ENCODE measurements at places on chromosomes 2 and 18.

DNA sequence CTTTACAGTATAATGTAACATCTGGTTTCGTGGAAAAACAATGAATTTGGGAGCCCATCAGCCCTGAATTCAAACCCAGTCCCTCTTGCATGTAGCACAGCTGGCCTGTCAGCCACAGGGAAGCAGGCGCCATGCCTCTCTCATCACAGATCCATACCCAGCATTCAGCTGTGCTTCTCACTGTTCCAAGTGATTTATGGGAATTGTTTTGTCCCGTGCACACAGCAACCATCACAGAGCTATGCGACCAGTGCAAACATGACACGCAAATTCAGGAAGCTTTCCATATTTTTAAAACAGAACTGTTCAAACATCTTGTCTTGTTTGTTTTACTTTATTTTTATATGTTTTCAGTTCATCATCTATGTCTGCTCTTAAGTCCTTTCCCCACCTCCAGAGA is 496.1 kb downstream of the EIPR1 start:
- DNase-seq = no peak

DNA sequence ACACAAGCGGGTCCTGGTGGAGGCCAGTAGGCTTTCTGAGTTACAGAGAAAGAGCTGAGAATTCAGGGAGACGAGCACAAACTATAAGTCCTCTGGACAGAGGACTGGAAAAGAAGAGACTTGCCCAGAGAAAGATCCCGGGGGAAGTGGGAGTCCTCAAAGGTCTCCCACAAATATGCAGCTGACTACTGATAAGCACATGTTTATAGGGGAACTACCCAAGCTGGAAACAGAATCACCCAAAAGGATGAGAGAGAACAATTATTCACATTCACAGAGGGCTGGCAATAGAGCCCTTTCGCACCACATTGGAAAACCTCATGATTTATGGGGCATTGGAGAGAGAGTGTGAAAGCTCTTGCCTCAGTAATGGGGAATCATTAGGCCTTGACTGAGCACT is 337.6 kb downstream of the IRS1 start:
- no peak for DNase-seq

DNA sequence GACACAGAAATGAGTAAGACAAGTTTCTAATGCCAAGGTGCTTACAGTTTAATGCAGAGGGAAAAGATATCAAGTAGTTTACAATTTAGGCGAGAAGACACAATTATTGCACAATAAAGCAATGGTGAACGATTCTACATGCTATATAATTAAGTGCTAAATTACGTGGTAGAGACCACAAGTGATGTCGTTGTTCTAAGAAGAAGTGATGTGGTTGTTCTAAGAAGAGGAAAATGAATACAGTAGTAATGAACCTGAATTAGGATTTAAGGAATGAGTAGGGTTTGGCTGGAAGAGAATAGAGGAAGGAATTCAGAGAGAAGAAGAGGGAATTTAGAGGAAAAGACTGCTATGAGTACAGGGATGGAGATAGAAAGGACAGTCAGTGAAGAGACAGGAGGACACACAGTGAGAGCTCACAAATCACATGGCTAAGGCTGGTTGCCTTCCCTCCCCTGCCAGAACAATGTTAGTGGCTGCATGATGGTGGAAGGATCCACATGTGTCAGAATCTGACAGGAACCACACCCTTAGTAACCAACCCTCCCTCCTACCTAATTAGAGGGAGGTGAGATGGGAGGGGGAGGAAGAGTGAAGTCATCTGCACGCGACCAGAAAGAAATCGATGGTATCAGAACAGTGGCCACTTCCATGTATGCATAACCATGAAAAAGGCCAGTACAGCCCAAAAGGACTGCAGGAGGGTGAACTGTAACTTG is 44.7 kb downstream of the M1AP start:
- no peak for DNase-seq

DNA sequence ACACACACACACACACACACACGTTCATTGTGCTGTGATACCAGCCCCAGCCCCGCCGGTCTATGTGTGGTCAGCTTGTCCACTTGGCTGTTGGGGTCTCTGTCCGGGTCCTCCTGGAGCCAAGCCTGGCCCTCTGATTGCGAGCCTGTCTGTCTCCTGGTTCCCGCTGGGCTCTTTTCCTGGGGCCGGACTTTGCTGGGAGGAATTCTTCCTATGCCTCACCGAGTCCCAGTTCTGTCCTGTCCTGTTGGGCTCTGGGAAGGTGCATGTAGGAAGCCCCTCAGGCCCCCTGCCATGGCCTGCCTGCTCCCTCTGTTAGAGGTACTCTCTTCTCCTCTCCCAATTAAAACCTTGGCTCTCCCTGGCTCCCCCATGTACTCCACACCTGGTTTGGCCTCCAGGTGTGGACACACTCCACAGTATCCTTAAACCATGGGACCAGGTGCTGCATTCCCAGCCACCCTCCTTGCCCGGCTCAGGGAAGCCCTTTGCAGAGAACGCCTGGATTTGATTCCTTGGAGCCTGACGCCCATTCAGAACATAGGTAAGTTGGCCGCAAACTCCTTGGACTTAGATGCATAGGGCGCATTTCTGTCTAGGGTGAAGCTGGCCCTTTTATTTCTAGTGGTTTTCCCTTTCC is 42.3 kb downstream of the CABLES1 start:
- DNase-seq = no peak

DNA sequence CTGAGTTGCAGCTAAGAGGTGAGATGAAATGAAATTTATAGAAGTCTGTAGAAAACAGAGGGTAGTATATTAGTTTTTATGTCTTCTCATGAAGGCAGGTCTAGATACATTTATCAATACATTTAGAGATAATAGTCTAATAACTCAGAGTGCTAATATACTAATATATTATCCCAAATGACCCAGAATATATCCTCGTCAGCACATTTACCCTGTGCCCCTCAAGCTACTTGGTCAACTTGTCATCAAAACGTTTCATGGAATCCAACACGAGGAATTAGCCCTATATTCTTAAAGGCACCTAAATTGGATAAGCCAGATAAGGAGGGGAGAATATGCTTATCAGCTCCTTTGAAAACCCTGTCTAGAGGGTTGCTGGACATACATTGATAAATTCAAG is 415.1 kb upstream of the LRRTM1 start:
- no peak for DNase-seq

DNA sequence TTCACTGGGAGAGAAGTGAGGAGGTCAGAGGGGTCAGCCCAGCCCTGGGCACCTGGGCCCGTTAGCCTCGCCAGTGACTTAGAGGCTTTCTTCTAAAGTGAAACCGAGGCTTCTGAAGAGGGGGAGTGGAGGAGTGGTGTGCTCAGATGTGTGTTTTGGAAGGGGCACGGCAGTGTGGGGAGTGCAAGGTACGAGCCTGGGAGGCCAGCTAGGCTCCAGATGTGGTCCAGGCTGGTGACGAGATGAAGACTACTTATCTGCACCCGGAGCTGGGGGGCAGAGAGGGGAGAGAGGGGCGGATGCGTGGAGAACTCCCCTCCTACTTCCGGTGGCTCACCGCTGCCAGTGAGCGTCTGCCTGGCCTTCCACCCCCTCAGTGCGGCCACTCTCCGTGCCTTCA is 371.3 kb upstream of the HS6ST1 start:
- no peak for DNase-seq

DNA sequence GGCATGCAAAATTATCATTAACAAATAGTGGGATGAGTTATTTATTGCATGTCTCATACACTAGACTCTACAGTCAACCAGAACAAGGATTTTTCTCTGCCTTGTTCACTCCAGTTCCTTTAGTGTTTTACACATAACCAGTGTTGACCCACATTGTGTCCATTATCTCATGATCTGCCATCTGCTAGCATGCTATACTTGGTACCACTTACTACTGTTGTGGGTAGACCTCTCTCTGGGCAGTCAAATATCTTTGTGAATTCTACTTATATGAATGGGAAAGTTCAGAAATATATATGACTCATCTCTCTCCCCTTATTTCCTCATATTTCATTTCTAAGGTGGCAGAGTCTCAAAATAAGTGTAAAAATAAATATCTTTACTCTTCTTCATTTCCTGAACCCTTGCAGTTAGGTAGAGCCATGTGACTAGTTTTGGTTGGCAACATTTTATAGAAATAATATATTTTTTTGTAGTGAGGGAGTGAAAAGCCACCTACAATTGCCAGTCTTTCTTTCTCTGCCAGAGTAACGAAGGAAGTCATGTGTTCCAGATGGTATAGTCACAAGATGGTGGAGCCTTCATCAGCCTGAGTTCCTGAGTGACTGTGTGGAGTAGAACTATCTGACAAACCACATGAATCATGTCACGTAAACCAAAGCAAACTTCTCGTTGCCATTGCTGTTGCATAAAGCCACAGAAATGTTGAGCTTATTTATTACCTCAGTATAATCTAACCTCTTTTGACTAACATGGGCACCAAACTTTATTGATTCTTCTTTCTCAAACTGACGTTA is 704.0 kb downstream of the RNF144A start:
- DNase-seq = no peak

DNA sequence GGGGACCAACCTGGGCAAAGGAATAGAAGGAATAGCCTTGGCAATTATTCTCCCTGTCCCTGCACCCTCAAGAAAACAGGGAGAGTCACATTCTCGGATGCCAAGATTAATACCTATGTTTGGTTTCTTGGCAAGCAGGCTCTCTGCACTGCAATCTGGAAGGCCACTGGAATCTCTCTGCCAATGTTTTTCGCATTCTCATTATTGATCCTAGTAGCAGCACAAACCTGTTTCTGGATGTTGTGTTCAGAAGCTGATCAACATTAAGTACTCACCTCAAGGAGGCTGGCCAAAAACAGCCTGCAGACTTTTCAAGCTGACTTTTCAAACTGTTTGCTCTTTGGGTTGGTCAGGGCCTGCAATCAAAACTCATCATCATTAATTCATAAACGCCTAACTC is 62.2 kb downstream of the CLHC1 start:
- no peak for DNase-seq

- DNase-seq = no peak
Observed at GRCh38 chr18:73717570-73717969, 430.1 kb downstream of the FBXO15 start.

DNA sequence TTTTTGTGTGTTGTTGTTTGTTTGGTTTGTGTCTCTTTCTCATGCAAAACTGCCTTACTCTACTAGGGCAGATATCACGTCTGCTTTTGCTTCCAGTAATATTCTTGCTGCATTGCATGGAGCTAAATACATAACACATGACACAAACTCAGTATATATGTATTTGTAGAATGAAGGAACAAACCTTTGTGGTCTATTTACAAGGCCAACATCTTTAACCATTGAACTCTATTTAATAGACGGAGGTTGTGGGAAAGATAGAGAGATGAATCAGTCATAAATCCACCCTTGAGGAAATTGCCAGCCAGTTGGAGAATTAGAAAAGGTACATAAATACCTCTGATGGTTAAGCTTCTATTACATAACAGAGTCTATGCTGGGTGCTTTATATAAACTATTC is 26.0 kb upstream of the IL1RL1 start:
- no peak for DNase-seq

DNA sequence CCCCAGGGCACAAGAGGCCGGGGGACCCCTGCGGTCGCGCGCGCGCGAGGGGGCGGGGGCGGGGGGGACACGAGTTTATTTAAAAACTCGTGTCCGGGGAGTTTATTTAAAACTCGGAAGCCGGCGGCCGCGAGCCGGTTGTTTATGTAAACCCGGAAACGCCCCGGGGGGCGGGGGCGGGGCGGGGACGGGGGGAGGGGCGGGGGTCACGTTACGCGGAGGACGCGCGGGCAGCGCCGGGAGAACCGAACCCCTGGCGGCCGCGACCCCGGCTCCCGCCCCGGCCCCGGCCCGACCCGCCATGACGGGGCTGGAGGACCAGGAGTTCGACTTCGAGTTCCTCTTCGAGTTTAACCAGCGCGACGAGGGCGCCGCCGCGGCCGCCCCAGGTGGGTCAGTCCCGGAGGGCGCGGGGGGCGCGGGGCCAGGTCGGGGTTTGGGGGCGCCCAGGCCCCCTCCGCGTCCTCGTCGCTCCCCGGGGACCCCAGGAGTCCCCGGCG is 4.4 kb downstream of the NFATC1 start:
- no peak for DNase-seq

- DNase-seq = no peak
Observed at GRCh38 chr18:9861157-9861556, 24.6 kb upstream of the TXNDC2 start.

DNA sequence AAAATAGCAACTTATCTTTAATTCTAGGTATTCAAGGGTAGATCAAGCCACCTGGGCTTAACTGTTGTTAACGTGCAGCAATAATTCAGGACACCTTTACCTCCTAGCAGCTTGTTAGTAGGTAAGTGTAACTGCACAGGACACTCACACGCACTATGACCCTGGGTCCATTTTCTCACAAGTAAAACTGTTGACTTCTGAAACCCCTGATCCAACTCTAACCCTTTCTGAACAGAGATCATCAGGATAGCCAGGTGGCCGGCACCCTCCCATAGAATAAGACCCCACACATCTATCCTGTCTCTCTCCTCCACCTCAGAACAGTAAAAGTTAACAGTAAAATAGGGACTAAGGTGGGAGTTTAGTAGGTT is 610 bp downstream of the SPC25 start:
- DNase-seq = no peak

DNA sequence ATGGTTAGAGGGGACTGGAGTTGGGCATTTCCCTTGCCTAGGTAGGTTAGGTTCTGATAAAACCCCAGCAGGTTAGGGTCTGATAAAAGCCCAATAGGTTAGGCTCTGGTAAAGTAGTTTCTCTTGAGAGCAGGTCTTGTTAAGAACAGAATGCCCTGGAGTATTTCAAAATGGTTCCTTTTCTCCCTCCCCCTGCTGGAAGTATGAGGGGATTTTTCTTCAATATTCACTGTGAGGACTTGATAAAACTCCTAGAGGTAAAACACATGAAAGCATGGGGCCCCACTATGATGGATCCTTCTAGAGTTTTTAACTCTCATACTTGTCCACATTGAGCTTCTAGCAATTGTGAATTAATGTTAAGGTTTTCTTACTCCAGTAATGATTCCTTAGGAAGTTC is 27.6 kb downstream of the ANKAR start:
- no peak for DNase-seq

GRCh38 chr2:1739961-1740715 is 4.2 kb downstream of the PXDN start:
- DNase-seq = no peak

- DNase-seq = no peak
Observed at GRCh38 chr18:61657066-61657732, 235.6 kb downstream of the RNF152 start.

- DNase-seq = no peak
Observed at GRCh38 chr2:207423886-207424285, 105.9 kb upstream of the CREB1 start.

GRCh38 chr2:49123600-49123999 is 30.7 kb downstream of the FSHR start:
- no peak for DNase-seq

DNA sequence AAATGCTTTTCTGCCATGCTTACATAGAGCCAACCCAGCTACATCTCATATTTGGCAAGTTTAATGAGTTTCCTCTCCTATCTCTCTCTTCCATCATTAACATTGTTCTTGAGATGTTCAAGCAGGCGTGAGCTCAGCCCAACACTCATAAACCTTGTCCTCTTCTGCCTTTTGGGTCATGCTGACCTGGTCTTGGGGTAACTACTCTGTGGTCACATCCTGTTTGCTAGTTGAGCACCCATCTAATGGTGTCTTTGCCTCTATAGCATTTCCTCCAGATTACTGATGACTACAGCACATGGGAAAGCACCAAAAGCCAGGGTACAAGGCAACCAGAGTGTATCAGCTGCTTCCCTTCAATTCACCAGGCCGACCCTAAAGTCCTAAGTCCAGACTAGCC is 366.9 kb upstream of the HNRNPA3 start:
- DNase-seq = no peak

- DNase-seq = peak; percentile 77
Observed at GRCh38 chr18:64919971-64920570, 771.2 kb upstream of the LINC00305 start.

All from NCI-H2081 treated with DMSO at 0.1 percent for 48 hours (cell line).